Effector memory CD4-positive, alpha-beta T cell (primary cell): ENCODE measurements at places on chromosomes 6 and 20.

GRCh38 chr20:24379484-24379927 lies 89.9 kb upstream of the SYNDIG1 start:
- DNase-seq = no peak

DNA sequence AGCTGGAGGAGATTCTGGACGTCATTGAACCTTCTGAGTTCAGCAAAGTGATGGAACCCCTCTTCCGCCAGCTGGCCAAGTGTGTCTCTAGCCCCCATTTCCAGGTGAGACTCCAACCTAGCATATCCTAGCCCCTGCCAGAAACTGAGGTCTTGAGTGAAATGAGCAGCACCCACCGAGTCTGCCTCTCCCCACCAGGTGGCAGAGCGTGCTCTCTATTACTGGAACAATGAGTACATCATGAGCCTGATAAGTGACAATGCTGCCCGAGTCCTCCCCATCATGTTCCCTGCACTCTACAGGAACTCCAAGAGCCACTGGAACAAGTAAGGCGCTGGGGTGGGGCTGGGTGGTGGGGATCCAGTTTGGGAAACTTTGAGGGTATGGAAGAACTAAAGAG lies 4.6 kb downstream of the MEA1 start:
- DNase-seq = no peak

DNA sequence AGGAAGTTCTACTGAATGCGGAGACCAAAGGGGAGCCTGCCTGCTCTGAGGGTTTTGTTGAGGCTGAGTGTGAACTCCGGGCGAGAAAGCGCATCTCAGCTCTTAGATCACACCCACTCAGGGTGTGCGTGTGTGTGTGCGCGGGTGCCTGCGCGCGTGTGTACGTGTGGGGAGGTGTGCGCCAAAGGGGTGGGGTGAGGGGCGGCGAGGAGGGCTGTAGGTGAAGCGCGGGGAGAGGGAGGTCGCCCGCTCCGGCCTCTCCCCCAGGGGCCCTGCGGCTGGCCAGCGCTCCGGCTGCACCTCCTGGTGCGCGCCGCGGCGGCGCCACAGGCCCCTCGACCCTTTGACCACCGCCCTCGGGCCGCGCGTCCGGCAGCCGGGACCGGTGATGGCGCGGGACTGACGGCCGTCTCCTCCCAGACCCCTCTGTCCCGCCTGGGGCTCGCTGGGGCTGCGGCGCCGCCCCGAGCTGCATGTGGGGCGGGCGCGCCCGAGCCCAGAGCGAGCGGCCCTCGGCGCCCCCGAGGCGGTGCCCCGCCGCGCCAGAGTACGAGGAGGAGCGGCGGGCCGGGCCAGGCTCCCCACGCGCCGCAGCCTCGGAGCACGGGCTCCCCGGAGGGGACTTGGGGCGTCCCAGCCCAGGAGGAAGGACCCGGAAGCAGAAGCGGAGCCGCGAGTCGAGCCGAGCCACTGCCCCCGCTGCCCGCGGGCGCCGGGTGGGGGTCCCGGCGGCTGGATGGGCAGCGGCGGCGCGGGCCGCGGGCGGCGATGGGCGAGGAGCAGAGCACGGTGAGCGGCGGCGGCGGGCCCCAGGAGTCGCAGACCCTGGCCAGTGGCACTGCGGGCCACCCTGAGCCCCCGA lies at the start of gene RNF217:
Gene RNF217, plus strand, starts transcription at position 661 of the 862 bp plus-strand sequence. Its CDS starts 108 bp downstream, at position 769.
- DNase-seq = no peak

DNA sequence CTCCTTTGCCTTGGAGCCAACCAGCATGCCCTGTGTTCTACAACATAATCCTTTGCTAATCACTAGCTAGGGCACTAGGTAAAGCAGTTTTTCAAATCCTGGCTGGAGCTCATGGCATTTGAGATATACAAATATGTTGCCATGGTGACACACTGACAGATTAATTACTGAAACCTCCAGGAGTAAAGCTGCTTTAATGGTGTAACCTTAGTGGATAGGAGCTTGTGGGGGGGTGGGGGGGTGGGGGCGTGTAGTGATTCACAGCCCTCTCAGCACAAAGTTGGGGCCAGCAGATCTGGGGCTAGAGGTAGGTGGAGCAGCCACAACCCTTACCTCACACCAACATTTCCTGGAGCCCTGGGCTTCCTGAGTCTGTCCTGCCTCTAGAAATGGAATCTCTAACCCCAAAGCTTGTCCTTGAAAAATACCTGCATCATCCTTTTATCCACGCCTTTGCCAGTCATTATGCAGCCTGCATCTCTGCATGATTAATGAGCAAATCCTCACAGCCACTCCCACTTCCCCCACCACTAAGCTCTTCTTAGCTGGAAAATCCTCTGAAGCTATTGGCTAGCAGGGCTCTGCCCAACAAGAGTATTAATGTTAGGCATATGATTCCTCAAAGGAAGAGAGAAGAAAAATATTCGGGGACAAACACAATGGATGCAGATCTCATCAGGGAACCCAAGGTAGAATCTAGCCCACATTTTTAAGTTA lies 84.5 kb upstream of the PRND start:
- no peak for DNase-seq

DNA sequence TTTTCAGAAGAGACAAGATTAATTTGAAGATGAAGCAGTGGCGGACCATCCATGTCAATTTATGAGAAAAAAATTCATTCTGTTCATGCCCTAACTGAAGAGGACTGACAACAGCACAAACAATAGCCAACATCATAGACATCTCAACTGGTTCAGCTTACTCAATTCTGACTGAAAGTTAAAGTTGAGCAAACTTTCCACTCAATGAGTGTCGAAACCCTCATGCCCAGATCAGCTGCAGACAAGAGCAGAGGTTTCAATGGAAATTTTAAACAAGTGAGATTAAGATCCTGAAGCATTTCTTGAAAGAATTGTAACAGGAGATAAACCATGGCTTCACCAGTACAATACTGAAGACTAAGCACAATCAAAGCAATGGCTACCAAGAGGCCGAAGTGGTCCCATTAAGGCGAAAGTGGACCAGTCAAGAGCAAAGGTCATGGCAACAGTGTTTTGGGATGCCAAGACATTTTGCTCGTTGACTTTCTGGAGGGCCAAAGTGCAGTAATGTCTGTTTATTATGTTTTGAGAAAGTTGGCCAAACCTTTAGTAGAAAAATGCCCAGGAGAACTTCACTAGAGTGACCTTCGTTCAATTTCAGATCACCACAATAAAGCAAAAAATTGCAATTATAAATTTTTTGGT lies 6.1 kb upstream of the SFT2D1 start:
- no peak for DNase-seq

DNA sequence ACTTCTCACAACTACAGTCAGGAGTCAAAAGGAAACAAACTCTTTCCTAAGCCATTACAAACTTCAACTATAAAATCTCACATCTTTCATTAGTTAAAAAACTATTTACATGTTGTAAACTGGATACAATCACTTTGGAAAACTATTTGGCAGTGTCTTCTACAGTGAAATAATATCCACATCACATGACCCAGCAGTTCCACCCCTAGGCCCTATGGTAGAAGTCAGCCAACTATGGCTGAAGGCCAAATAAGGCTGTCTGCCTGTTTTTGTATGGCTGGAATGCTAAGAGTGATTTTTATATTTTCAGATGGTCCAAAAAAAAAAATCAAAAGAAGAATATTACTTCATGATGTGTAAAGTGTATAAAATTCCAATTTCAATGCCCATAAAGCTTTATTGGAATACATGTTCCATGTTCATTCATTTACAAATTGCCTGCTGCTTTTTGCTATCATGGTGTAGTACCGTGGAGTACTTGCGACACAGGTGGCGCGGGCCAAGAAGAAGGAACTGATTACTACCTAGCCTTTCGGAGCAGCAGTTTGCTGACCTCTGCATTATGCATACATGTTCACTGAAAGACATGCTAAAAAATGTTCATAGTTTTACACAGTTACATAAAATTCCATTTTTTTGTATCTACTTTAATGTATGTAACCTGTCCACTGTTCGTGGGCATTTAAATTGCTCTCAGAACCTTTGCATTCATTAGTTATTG lies 129.0 kb downstream of the KIF16B start:
- no peak for DNase-seq

DNA sequence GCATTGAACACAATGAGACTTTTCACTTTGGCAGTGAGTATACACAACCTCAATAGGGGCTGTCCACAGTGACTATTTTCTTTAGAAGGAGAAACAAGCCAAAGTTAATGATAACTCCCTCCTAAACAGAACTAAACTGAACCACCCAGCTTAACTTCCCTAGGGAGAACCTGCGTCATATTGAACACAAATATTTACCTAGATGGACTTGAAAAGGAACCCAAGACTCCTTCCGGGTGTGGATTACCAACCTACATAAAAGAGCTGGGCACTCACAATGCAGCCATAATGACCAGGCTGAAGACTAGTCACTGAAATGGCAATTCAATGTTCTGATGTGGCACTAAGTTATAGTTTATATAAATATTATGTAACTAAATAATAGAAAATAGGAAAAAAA lies 160.6 kb downstream of the IBTK start:
- no peak for DNase-seq

GRCh38 chr6:53929041-53929820 lies 134.4 kb downstream of the LRRC1 start:
- DNase-seq = no peak

DNA sequence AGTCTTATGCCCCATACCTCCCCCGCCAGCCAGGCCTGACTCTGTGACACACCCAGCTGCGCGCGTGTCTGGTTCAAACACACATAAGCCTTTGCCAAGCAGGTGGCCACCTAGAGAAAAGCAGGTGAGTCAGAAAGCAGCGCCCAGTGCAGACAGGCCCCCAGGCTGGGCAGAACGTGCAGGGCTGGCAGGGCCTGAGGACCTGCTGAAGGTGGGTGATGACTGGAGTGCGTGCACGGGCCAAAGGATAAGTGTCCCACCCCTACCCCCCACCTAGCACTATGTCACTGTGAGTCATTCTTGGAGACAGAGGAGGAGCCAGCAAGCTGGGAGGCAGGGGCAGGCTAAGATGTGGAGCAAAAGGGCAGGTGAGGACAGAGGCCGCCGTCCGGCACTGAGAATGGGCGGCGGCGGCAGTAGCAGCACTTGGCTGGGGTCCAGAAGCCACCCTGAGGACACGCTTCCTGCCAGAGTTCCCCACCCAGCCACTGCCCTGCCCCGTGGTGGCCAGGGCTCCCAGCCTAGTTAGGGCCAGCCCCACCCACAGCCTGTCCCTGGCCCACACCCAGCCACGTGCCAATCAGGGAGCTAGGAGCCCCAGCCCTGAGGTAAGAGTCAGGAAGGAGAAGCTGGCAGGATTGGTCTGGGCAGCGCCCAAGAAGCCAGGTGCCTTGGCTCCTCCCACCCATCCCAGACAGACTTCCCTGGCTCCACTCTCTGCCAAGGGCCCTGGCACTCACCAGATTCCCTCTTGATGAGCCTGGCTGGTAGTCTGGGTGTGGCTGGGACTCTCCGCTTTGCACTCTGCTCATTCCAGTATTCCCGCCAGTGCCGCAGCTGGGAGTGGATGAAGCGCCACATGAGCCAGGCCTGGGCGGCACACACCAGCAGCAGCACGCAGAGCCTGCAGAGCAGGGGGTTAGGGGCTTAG lies 72.7 kb downstream of the TRAM2 start:
- DNase-seq = no peak

GRCh38 chr6:132698608-132699007 lies 15.2 kb downstream of the VNN1 start:
- no peak for DNase-seq

- DNase-seq = peak; percentile 8
Observed at GRCh38 chr6:797479-798077, 104.6 kb upstream of the EXOC2 start.

- DNase-seq = no peak
Observed at GRCh38 chr6:137894779-137895385, 27.8 kb downstream of the TNFAIP3 start.

- no peak for DNase-seq
Observed at GRCh38 chr6:27720607-27721580, 191.3 kb downstream of the OR2B2 start.

GRCh38 chr20:56949318-56949717 lies 317.1 kb downstream of the BMP7 start:
- DNase-seq = no peak

DNA sequence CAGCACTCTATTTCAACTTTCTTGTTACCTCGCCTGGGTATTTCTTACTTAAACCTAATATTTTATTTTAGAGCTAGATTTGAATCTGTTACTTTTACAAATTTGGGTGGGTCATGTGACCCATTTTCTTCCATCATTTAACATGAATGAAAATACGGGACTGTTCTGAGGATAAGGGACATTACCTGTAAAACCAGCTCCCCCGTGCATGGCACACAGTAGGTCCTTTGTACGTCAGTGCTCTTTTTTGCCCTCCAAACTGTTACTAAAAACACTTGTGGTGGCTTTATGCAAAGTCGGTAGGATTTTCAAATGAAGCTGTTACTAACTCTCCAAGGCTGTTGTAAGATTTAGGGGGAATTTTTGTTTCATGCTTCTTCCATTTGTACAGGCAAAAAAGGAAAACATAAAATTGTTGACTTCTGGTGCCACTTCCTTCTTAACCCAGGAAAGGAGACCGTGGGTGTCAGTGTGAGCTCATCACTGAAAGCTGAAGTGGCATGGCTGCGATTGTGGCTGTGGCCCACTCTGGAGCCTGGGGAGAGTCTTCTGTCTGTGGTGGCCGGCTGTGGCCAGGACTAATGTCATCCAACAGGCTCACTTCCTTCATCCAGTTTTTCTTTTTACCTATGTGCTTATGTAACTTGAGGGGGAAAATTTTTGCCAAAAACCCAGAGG lies 40.2 kb upstream of the PXDC1 start:
- DNase-seq = no peak

DNA sequence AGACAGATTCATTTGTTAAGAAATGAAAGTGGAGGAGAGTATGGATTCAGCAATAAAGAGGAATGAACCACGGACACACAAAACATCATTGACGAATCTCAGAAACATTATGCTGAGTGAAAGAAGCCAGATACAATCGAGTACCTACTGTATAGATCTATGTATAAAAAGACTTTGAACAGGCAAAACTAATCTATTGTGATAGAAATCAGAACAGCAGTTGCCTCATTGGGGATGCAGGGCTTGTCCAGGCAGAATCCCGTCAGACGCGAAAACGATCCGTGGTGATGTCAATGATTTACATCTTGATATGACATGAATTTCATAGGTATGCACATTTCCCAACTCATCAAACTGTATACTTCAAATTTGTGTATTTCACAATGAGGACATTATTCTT lies 265.2 kb downstream of the CBLN4 start:
- DNase-seq = no peak

- DNase-seq = no peak
Observed at GRCh38 chr6:144581812-144582537, 296.8 kb downstream of the UTRN start.

DNA sequence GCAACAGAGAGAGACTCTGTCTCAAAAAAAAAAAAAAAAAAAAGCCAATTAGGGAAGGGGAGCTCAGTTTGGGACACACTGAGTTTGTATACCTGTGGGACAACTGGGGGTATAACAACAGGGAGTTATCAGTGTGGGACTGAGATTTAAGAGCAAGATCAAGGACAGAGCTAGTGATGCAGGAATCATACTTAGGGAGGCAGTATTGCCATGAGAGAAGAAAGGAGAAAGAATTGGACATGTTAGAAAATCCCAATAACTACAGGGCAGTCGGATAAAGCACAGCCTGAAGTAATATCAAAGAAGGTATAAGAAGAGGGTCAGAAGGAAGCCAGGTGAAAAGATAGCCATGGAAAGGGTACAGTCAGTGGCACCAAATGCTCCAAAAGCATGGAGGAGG lies 121.2 kb downstream of the PTPRT start:
- no peak for DNase-seq
